ENCODE measurements at places on chromosomes 7 and 10. TPM values are rescaled to one million over a fixed set of nuclear protein-coding genes. Genes with fewer than 3 reads are reported as not detected.

Gene GIMAP5
- 42.8 TPM for total RNA-seq

Gene NUDT1
- total RNA-seq = 17.5 TPM

Gene CALHM3
- not detected for total RNA-seq

Gene EGFR
- total RNA-seq = 1.5 TPM

Gene PIK3CG
- 7.2 TPM for total RNA-seq

Gene NRCAM
- total RNA-seq = 57.6 TPM

Gene OPN1SW
- not detected for total RNA-seq

Gene ACTL6B
- not detected for total RNA-seq

Gene AGAP9
- 0.90 TPM for total RNA-seq

Gene AFAP1L2
- total RNA-seq = 1.9 TPM

Gene MSS51
- 0.54 TPM for total RNA-seq

Gene TFEC
- 1.0 TPM for total RNA-seq

Gene LDB3
- total RNA-seq = not detected

Gene ZNF789
- total RNA-seq = 7.0 TPM

Gene ZNF503
- total RNA-seq = 0.72 TPM

Gene PRPS1L1
- total RNA-seq = not detected

Gene CLDN3
- 0.09 TPM for total RNA-seq

Gene LGI1
- total RNA-seq = not detected

Gene HTR5A
- not detected for total RNA-seq

Gene CNTNAP2
- 0.18 TPM for total RNA-seq

Gene TAC1
- not detected for total RNA-seq

Gene SPAM1
- total RNA-seq = not detected

Gene CYP3A7
- not detected for total RNA-seq

Gene PTF1A
- total RNA-seq = not detected

Gene TRPV5
- total RNA-seq = not detected

Gene NPM3
- total RNA-seq = 156 TPM

Gene SHOC2
- total RNA-seq = 45.3 TPM

Gene NHLRC2
- 11.1 TPM for total RNA-seq

Gene ARHGEF35
- total RNA-seq = 0.56 TPM

Gene GLRX3
- 77.7 TPM for total RNA-seq

Gene KIN
- total RNA-seq = 6.5 TPM

Gene NXPH1
- total RNA-seq = not detected

Gene AKR1C8
- not detected for total RNA-seq

Gene CFAP69
- total RNA-seq = 2.2 TPM

Gene POLR2J2
- total RNA-seq = 2.6 TPM

Gene CH25H
- total RNA-seq = 0.28 TPM

Gene VDAC2
- 130 TPM for total RNA-seq

Gene THAP5
- total RNA-seq = 9.9 TPM

Gene GRID2IP
- total RNA-seq = under 0.01 TPM

All from endothelial cell of coronary artery (primary cell).